ENCODE measurements at places on chromosomes 2 and 18. TPM values are rescaled to one million over a fixed set of nuclear protein-coding genes. Genes with fewer than 3 reads are reported as not detected.

GRCh38 chr2:45852450-45853150 is 201.1 kb downstream of the PRKCE start:
- DNase-seq, result no peak

DNA sequence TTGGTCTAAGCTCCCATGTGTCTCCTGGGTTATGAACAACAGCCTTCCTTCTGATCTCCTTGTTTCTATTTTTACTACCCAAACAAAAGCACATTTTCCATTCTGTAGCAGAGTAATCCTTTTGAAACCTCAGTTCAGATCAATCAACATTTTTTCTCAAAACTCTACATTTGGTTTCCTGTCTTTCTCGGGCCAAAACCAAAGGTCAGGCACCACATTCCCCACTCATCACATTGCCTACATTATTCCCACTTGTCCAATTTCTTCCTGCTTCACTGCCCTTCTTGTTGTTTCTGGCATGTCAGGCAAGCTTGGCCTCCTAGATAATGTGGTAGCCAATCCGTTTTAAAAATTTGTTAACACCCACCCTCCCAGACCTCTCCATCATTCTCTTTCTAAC is 196.8 kb downstream of the PPP1R1C start:
- no peak for DNase-seq

Gene PID1
- total RNA-seq, result 1.9 TPM

Gene LINC00305
- total RNA-seq, result not detected

DNA sequence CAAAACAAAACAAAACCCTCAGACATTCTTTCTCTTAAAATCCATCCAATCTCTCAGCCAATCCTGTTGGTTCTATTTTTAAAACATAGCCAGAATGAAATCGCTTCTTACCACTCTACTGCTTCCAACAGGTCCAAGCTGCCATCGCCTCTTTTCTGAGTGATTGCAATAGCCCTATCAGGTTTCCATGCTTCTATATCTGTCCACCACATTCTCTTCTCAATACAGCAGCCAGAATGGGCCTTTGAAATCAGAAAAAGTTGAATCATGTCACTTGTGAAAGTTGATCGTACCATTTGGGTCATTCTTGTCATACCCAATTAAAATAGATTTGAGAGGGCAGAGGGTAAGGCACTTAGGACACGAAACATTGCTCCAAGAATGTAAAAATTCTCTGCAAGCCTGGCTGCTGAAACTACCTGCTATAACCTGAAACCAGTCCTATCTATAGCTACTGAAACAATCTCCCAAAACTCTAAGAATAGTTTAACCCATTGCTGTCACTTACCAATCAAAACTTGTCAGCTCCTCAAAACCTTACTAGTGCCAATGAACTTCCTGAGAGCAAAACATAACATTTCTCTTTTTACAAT is 3.3 kb upstream of the MTLN start:
- no peak for DNase-seq

GRCh38 chr2:36626071-36626470 is 28.1 kb upstream of the FEZ2 start:
- no peak for DNase-seq

Gene KIF1A
- total RNA-seq, result 204 TPM

DNA sequence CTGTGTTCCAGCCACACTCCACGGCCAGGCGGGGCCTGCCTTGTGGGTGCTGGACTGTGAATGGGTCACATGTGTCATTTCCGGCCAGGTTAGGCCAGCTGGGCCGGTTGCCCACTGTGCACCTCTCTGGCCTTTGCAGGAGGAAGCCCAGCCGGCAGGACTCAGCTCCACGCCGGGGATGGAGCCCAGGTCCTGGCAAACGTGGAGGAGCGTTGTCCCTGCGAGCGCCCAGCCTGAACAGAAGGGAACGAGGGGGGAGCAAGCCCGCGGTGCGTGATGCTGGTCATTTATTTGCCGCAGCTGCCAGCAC is 152.9 kb downstream of the PXDN start:
- peak; percentile 33 for DNase-seq

GRCh38 chr2:6877402-6878304 is at the start of gene RSAD2:
Gene RSAD2, plus strand, starts transcription at chr2:6877777. Its CDS starts 24 bp downstream, at chr2:6877801.
- DNase-seq, result no peak

DNA sequence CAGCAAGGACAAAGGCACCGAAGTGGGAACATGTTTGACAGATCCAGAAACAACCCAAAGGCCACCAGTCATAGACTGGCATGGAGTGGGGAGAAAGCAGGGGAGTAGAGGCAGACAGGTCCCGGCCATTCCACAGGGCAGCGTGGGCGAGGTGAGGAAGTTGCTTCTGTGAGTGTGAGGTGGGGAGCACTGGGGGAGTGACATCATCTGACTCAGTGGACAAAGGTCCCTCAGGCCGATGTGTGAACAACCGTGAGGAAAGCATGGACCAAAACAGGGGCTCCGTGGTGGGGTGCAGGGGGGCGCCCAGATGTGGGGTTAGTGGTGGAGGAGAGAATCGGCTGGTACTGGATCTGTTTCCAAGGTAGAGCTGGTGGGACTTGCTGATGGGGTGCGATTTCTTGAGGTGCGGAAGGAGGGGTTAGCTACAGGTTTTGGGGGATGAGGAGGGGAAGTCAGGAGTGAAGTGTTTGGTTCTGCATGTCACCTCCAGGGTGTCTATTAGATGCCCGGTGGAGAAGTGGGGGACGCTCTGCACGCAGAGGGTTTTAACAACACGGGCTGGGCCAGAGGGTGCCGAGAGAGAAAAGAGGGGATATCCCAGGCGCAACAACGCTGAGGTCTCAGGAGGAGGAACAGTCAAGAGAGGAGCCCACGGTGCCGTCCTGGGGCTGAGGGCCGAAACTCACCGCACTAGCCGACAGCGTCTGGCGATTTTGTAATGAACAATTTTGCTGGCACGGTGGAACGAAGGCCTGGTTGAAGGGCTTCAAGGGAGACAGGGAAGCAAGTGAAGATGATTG is 2.5 kb upstream of the SFT2D3 start:
- DNase-seq, result no peak

- no peak for DNase-seq
Observed at GRCh38 chr2:20599001-20599600, 51.8 kb downstream of the HS1BP3 start.

Gene RAB6D
- not detected for total RNA-seq

Gene GPR45
- not detected for total RNA-seq

DNA sequence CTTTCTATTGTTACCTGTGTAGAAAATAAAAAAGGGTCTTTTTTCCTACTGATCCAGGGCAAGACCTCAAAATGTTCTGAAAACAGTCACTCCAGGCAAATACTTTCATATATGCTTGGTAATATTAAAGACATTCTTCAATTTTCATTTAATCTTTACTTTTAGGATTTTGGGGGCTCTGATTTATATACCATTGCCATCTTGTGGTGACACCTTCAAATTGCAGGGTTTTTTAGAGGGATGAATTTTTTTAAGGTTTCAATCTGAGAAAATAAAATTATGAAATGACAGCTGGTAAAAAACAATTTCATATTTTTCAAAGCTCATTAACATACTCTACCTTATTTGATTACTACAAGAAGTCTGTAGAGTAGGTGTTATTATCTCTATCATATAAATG is 26.8 kb downstream of the MAPK4 start:
- DNase-seq, result no peak
